ENCODE measurements at places on chromosomes 2 and 18. TPM values are rescaled to one million over a fixed set of nuclear protein-coding genes. Genes with fewer than 3 reads are reported as not detected.

GRCh38 chr18:51453594-51453993, 256.1 kb upstream of the MEX3C start:
- no peak for DNase-seq

DNA sequence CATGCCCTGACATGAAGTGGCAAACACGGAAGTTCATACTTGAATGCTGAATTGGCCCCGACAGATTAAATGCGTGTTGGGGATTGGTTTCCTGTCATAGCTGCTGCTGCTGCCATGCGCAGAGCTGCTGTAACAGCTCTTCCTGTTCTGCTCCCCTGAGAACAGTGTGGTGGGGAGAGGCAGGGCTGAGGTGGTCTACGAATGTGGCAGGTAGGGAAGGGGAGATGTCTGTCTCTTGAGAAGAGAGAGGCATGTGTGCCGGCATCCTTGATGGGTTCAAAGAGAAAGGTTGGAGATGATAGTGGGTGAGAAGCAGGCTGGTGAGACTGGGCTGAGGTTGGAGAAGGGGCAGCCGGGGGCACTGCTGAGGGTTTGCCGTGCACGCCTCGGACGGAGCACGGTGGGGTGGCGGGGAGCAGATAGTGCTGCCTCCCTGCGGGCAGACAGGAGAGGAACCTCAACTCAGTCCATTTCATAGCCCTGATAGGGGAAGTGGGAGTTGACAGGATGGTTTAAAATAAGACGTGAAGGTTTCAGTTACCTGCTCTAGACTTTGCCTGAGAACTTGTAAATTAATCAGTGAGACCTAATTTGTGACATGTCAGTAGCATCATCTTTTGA, 46.1 kb downstream of the TMEM185B start:
- peak; percentile 75 for DNase-seq

DNA sequence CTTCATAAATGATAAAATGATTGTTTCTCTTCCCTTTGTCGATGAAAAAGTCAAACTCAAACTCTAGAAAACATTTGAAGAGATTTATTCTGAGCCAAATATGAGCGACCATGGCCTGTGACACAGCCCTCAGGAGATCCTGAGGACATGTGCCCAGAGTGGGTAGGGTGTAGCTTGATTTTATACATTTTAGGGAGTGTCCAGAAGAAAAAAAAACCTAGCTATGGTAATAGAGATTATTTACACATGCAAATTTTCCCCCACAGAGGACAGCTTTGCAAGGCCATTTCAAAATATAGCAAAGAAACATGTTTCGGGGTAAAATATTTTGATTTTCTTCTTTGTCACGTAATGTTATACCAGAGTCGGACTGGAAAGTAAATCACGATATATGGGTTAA, 92.4 kb upstream of the TRIB2 start:
- no peak for DNase-seq

GRCh38 chr18:21803495-21803894, 62.9 kb downstream of the MIB1 start:
- DNase-seq: no peak

DNA sequence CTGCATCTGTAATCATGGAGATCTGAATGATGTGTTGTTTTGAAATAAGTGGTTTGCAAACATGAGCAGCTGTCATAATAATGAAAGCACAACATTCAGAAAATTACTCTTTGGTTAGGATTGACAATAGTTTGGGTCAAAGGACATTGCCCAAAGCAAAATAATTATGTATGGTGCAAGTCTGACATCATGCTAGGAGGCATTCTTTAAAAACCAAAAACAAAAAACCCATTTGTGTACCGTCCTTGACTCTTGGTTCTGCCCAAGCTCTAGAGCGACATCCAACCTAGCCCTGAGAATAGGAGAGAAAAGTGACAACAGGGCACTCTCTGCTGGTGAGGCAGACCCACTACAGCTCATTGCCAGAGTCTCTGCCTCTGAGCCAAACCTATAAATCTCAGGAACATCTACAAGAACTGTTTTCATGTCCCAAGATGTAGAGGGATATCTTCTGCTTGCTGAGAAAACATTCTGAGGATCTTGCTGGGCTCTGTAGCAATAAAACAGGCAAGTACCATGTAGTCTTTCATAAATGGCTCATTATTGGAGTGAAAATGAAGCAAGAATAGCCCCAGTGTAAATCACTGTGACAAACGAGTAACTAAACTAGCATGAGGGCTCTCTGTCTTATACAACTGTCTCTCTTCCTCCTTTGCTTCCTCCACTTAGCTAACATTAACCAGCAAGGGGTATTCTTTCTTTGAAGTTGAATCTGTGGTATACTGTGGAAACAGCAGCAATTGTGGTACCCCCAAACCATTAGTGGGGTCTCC, 266.8 kb upstream of the CXCR4 start:
- no peak for DNase-seq

DNA sequence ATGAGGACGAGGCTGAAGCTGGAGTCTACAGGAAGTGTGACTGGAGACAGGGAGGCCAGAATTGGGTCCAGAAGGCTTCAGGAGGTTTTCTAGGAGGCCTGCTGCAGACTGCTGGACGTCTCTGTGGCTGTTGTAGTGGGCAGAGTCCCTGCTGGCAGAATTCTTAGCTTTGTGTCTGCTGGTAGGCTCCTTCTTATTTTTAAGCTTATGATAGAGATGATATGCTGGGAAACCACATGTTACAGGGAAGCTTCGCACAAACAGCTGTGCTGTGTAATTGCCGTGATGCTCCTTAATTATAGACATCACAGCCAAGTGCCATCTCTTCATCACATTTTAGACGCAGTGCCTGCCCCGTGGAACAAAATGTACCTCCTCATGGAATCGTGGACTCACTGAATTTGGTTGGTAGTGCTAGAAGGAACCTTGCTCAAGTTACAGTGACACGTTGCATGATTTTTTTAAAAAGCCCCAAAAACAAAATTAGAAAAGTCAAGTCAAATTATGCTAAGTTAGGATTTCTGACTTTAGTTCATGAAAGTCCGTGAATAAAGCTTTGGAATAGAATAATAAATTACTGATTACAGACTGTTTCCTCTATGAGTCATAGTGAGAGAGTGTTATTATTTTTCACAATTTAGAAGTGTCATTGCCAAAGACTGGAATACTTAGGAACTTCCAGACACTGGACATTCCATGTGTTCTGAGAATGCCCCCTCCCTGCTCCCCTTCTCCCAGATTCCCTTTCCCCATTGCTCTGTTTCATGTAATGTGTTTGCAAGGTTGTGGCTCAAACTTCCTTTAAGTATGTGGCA, 144.1 kb downstream of the FHOD3 start:
- DNase-seq: no peak

DNA sequence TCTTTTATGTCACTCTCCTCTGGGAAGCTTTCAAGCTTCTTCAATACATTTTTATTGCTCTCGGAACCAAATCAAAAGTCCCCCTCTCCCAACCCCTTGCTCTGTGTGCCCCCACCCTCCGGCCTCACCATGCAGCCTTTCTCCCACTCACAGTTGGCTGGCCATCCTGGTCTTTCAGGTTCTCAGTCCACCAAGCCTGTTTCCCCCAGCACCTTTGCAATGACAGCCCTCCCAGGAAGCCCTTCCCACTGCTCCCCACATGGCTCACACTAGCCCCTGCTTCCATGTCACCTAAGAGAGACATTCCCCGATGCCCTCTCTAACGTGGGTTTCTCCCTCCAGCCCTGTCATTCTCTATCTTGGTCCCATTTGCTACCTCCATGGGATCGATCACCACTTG, 266.6 kb downstream of the SRBD1 start:
- DNase-seq: no peak

DNA sequence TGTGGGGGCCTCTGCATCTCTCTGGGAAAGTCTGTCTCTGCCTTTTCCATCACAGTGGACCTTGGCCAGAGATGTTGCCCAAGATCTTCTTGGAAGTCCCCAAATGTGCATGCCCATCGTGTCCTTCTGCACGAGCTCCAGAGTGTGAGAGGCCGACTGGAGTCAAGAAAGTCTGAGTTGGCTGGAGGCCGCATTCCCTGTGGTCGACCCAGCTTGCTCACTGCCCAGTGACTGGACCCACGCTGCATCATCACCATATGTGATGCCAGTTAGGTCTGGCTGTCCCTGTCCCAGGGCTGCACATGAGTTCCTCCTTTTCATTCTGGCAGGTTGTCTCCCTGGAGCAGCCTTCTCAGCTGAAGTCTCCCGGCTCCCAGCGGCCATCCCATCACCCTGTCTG, 93.8 kb downstream of the ARL4C start:
- DNase-seq: no peak

DNA sequence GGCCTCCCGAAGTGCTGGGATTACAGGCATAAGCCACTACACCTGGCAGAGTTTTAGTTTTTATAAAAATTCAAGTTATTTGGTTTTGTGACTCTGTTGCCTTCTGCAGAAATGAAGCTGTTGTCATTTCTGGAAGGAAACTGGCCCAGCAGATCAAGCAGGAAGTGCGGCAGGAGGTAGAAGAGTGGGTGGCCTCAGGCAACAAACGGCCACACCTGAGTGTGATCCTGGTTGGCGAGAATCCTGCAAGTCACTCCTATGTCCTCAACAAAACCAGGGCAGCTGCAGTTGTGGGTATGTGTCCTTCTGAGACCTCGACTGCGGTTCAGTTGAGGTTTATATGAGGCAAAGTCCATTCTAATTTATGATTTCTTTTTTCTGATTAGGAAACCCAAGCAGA, 7.2 kb downstream of the MTHFD2 start:
- DNase-seq: peak; percentile 33

GRCh38 chr2:194301946-194302345, 1355.1 kb upstream of the SLC39A10 start:
- DNase-seq: no peak

GRCh38 chr18:26091047-26091630, 726 bp upstream of the SS18 start:
- DNase-seq: no peak

DNA sequence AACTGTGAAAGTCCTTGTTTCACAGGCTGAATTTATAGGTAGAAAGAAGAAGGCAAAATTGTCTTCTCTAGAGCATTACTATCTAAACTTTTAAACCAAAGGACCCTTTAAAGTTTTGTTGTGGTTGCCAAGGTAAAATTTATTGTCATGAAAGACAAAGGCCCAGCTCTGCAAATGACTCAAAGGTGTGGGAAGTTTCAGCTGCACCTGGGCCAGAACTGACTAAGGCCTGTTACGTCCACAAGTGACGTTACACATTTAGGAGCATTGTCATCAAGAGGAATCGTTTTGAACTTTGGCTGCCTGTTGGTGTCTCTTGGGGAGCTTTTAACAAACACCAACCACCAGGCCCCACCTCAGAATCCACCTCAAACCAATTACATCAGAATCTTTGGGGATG, 8.1 kb upstream of the DSC3 start:
- no peak for DNase-seq

DNA sequence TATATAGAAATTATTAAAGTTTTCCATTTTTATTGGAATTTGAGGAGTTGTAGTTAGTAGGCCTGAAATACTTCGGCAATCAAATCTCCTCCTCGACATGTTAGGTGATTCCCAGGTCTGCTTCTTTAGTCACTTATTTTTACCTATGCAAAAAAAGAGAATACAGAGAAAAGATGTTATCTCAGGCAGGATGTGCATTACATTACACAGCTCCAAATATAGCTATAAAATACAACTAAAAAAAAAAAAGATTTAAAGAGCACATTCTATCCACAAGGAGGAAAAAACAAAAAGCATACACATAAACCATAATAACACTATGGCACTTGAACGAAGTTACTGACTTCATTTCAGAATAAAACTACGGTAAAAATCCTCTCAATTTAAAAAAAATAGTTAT, 8.1 kb downstream of the STK17B start:
- no peak for DNase-seq

DNA sequence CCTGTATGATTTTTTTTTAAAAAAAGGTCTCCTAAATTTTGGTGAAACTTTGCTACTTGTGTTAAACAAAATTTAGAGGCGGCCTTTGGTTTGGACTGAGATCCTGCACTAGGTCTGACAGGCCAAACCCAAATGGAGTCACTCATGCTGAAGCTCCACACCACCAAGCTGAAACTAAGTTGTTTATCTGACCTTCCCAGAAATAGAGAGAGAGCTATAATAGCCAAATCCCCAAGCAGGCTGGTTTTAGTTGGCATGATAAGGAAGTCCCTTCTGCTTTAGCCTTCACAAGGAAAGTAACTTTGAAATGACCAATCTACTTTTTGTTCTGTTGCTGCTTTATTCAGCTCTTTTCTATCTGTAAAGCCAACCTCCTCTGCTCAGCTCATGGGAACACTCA, 17.1 kb upstream of the THUMPD2 start:
- no peak for DNase-seq

DNA sequence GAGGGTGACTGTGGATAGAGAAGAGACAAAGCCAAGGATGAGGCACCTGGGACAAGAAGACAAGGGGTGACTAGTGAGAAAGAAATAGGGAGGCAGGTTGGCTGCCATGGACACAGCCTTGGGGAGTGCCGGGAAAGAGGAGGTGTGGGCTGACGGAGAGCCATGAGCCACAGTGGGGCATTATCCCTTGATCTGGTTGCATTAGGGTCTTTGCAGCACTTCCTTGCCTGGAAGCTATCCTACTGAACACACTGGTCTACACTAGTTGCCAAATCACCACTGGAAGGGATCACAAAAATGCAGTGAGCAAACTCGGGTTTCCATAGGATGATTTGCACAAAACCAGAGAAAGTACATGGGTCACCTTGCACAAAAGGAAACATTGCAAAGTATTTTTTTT, 27.7 kb upstream of the ASB18 start:
- no peak for DNase-seq

- no peak for DNase-seq
Measured at GRCh38 chr2:219542931-219543595, 546 bp downstream of the CHPF start.

- DNase-seq: no peak
Measured at GRCh38 chr18:41126541-41127235, 828.3 kb upstream of the PIK3C3 start.

SPHKAP gene
- not detected for total RNA-seq

FOXD4L1 gene
- total RNA-seq: not detected

RAD51AP2 gene
- not detected for total RNA-seq

MZT2B gene
- 392 TPM for total RNA-seq

DSC3 gene
- total RNA-seq: not detected
